ENCODE measurements at places on chromosomes 16 and 17. TPM values are rescaled to one million over a fixed set of nuclear protein-coding genes. Genes with fewer than 3 reads are reported as not detected.
A peak's percentile ranks its signal among the peaks of the same experiment; 100 is the strongest.

DNA sequence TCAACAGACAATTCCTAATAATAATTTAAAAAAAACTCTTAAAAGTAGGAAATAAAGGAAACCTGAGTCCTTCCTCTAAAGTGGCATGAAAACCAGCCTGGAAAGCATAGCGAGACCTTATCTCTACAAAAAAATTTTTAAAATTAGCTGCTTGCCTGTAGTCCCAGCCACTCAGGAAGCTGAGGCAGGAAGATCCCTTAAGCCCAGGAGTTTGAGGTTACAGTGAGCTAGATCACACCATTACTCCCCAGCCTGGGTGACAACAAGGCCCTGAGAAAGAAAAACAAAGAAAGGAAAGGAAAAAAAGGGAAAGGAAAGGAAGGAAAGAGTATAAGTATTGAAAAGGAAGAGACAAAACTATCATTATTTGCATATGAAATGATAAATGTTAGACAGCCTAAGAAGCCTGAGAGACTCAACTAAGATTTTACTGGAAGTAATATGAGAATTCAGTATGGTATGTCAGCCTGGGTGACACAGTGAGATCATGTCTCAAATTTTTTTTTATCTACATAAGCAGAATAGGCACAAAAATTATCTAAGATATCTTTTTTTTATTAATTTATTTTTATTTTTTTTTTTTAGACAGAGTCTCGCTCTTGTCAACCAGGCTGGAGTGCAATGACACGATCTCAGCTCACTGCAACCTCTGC is 113.0 kb downstream of the GOSR1 start:
- no peaks in the 10 kb centered on the region for H3K4me1 ChIP-seq
- H3K27me3 ChIP-seq: peaks cover 1% of the 10 kb centered on the region
- peaks cover 4% of the 10 kb centered on the region for H3K36me3 ChIP-seq
- DNase-seq: no peak

GRCh38 chr17:58692239-58693055 is at the start of gene RAD51C:
RAD51C (plus strand) TSS chr17:58692602; CDS start chr17:58692644, 42 bp downstream.
- peak within 1 kb of the TSS; percentile 89 for H3K27ac ChIP-seq
- peak; percentile 83 for DNase-seq
- H3K4me1 ChIP-seq: peaks cover 9% of the 10 kb centered on the region
- peak within 1 kb of the TSS; percentile 93 for H3K4me3 ChIP-seq

- no peak for DNase-seq
- H3K27ac ChIP-seq: no peak overlapping the region
- no peaks in the 10 kb centered on the region for H3K27me3 ChIP-seq
- H3K4me3 ChIP-seq: no peak overlapping the region
- H3K36me3 ChIP-seq: peaks cover 44% of the 10 kb centered on the region
- H3K4me1 ChIP-seq: peaks cover 9% of the 10 kb centered on the region
These were observed 5.3 kb downstream of the SHPK start for GRCh38 chr17:3630781-3631180.

The TMEM88 gene
- not detected for polyA plus RNA-seq

GRCh38 chr17:13596241-13596923 is 5.3 kb downstream of the HS3ST3A1 start:
- peaks cover 7% of the 10 kb centered on the region for H3K4me1 ChIP-seq
- H3K36me3 ChIP-seq: no peaks in the 10 kb centered on the region
- H3K4me3 ChIP-seq: no peak overlapping the region
- no peak overlapping the region for H3K27ac ChIP-seq
- peaks cover 29% of the 10 kb centered on the region for H3K27me3 ChIP-seq
- DNase-seq: no peak

GRCh38 chr16:53817117-53817755 is 113.3 kb downstream of the FTO start:
- peaks cover 26% of the 10 kb centered on the region for H3K4me1 ChIP-seq
- DNase-seq: no peak
- no peaks in the 10 kb centered on the region for H3K27me3 ChIP-seq
- H3K27ac ChIP-seq: no peak overlapping the region
- H3K36me3 ChIP-seq: peaks cover 33% of the 10 kb centered on the region

DNA sequence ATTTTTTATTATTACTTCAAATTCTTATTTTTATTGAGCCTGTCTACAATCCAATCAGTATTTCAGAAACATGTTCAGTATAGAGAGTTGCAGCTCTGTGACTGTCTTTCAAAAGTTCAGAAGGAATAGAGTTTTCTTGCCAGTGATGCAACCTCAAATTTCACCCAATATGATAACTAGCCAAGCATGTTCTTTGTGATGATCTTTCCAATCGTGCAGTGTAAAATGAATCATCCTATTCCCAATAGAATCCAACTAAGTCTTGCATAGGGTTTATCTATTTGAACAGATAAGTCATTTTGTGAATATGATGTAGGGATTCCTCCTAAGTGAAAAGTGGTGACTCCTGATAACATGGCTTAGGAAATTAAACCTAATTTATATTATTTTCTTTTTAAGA is 937.8 kb downstream of the KCNJ2 start:
- no peaks in the 10 kb centered on the region for H3K36me3 ChIP-seq
- DNase-seq: no peak
- no peak overlapping the region for H3K4me3 ChIP-seq
- no peak overlapping the region for H3K27ac ChIP-seq

- DNase-seq: no peak
- peaks cover 56% of the 10 kb centered on the region for H3K4me1 ChIP-seq
- peak overlapping the region; percentile 35 for H3K27ac ChIP-seq
- peak overlapping the region; percentile 92 for H3K4me3 ChIP-seq
- H3K36me3 ChIP-seq: no peaks in the 10 kb centered on the region
These were observed 1.3 kb downstream of the DHX58 start for GRCh38 chr17:42111265-42111636.

- H3K36me3 ChIP-seq: no peaks in the 10 kb centered on the region
- no peaks in the 10 kb centered on the region for H3K4me1 ChIP-seq
- no peak overlapping the region for H3K27ac ChIP-seq
- no peaks in the 10 kb centered on the region for H3K27me3 ChIP-seq
- no peak overlapping the region for H3K4me3 ChIP-seq
These were observed 154.3 kb upstream of the SALL1 start for GRCh38 chr16:51305337-51305736.

- H3K27me3 ChIP-seq: peaks cover 92% of the 10 kb centered on the region
- peak within 1 kb of the TSS; percentile 79 for H3K4me3 ChIP-seq
- H3K4me1 ChIP-seq: peaks cover 15% of the 10 kb centered on the region
- H3K27ac ChIP-seq: no peak within 1 kb of the TSS
- peaks cover 2% of the 10 kb centered on the region for H3K36me3 ChIP-seq
These were observed at the start of gene WNT9B for GRCh38 chr17:46851029-46851741. WNT9B (plus strand) TSS chr17:46851583; CDS start chr17:46851639, 56 bp downstream.

DNA sequence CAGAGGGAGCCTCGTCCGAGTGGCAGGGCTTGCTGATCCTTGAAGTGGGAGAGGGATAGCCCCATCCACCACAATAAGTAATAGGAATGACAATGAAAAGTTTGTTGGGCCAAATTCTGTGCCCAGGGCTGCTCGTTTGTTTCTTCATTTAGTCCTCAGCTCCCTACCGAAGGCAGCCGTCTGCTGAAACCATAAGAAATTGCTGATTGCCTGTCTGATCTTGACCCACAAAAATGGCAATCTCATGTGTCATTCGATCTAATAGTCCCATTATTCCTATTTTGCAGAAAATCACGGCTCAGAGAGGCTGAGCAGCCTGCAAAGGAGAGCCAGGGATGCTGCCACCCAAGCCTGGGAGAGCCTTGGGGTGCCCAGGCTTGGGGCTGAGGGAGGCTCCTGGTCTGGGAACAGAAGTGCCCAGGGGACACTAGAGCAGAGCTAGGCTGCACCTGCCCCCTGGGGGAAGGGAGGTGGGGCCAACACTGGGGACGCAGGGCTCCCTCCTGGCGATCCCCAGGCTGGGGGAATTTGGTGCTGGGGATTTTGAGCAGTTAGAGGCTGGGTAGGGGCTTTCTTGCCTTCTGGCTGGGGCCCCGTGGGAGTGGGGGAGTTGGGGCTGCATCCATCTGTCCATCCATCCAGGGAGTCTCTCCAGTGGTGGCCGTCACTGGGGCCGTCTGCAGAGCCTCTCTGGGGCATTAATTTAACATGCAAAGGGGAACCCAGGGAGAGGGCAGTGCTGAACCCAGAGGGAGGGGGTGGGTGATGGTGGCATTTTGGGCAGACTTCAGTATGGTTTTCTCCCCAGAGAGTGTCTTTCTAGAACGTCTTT is 53.5 kb downstream of the SOCS1 start:
- no peak overlapping the region for H3K4me3 ChIP-seq
- no peak for DNase-seq
- H3K27me3 ChIP-seq: no peaks in the 10 kb centered on the region
- H3K36me3 ChIP-seq: no peaks in the 10 kb centered on the region
- no peak overlapping the region for H3K27ac ChIP-seq
- H3K4me1 ChIP-seq: peaks cover 25% of the 10 kb centered on the region

DNA sequence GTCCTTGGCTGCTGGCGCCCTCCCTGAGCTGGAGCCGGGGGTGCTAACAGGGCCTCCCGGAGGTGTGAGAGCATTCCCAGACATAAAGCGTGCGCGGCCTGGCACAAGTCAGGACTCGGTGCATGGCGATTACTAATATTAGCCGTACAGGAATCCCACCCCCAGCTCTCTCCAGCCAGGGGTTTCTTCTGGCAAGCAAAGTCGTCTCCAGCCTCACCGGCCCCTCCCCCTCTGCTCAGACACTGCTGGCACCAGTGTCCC is 5.0 kb downstream of the CASKIN1 start:
- DNase-seq: no peak
- no peaks in the 10 kb centered on the region for H3K36me3 ChIP-seq
- H3K27me3 ChIP-seq: peaks cover 5% of the 10 kb centered on the region
- H3K4me1 ChIP-seq: peaks cover 10% of the 10 kb centered on the region
- H3K27ac ChIP-seq: no peak overlapping the region
- no peak overlapping the region for H3K4me3 ChIP-seq

- H3K27me3 ChIP-seq: no peaks in the 10 kb centered on the region
- no peak overlapping the region for H3K4me3 ChIP-seq
- no peak for DNase-seq
- peaks cover 6% of the 10 kb centered on the region for H3K4me1 ChIP-seq
- no peaks in the 10 kb centered on the region for H3K36me3 ChIP-seq
- H3K27ac ChIP-seq: no peak overlapping the region
These were observed 401.2 kb downstream of the SEC14L1 start for GRCh38 chr17:77542011-77542410.

DNA sequence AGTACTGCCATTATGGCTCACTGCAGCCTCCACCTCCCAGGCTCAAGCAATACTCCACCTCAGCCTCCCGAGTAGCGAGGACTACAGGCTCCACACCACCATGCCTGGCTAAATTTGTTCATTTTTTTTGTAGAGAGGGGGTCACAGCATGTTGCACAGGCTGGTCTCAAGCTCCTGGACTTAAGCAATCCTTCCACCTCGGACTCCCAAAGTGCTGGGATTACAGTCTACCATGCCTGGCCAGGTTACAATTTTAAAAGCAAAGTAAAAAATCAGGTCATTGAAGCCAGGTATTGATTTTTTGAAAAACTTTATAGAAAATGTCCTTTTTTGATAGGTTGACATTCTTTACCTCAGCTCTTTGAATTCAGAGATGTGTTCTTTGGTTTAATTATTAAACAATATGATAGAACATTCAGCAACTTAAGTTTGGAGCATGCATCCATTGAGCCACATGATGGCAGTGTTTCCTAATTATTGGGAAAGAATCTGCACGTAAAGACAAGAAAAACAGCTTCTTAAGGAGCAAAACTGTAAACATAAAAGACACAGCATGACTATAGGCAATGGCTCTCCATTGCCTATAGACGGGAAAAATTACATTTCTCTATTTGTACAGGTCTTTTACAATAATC is 1.7 kb upstream of the SLC16A11 start:
- peaks cover 38% of the 10 kb centered on the region for H3K4me1 ChIP-seq
- no peaks in the 10 kb centered on the region for H3K27me3 ChIP-seq
- no peak for DNase-seq
- H3K27ac ChIP-seq: peak overlapping the region; percentile 94
- H3K4me3 ChIP-seq: peak overlapping the region; percentile 89

The CLEC19A gene
- polyA plus RNA-seq: not detected

DNA sequence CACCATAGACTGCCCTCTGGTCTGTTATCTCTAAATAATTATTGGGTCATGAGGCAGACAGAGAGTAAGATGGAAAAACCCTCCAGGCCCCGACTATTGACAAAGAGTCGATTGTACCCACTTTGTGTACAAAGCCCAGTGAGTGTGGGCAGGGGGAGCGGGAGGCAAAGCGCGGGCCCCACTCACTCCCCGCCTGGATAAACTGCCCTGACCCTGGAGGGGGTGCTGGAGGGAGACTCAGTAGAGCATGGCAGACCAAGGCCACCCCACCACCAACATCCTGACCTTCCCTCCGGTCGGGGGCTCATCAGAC is 11.2 kb upstream of the CPSF4L start:
- no peak overlapping the region for H3K27ac ChIP-seq
- no peaks in the 10 kb centered on the region for H3K36me3 ChIP-seq
- no peaks in the 10 kb centered on the region for H3K27me3 ChIP-seq

The TP53TG3D gene
- polyA plus RNA-seq: 0.62 TPM

DNA sequence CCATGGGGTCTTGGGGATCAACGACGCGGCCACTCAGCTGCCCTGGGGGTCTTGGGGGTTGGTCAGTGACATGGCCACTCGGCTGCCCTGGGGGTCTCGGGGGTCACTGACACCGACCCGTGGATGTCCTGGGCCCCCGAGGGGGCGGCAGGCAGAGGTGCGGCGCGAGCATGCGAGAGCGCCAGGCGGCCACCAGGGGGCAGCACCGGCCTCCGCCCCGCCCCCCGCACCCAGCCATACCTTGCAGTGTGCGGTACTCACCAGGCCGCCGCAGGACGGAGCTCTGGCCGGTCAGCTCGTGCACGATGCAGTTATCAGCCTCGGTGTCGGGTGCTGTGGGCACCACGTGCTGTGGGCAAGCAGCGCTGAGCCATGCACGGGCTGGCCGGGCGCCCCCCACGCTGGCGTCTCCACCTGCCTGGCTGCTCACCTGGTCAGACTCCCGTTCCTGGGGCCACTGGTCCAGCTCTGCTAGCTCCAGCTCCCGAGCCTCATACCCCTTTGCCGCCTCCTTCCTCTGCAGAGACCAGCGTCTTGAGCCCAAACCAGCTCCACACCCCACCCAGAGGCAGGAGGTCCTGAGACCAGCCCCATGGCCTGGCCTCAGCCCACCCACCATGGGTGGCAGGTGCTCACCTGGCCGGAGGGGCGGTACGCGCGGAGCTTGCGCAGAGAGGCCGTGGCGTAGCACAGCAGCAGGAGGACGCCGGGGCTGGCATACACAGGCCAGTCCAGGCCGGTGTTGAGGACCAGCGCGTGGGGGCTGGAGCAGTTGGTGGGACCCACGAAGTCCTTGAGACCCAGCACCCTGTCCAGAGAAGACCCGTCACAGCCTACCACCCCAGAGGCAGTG is 31.2 kb downstream of the CTU2 start:
- no peak overlapping the region for H3K4me3 ChIP-seq
- peak; percentile 76 for DNase-seq
- no peak overlapping the region for H3K27ac ChIP-seq
- no peaks in the 10 kb centered on the region for H3K36me3 ChIP-seq
- H3K4me1 ChIP-seq: no peaks in the 10 kb centered on the region

DNA sequence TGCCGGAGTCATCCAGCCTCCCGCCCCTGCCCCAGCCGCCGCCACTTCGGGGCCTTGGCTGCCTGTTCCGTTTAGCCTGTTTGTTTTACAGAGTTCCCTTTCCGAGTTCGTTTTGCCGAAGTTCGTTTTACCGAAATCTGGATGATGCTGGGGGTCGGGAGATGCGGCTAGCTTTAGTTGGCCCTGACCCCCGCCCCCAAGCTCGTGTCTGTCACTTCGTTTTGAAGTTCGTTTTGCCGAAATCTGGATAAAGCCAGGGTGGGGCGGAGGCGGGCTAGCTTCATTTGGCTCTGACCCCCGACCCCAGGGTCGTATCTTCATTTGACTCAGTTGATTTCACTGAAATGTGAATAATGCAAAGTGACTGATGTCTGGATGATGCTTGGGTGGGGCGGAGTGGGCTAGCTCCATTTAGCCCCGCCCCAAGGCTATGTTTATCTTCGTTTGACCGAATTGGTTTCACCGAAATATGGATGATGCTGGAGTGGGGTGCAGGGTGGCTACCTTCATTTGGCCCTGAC is 591 bp downstream of the PSMD7 start:
- H3K4me3 ChIP-seq: peak overlapping the region; percentile 94
- H3K4me1 ChIP-seq: peaks cover 35% of the 10 kb centered on the region
- H3K27ac ChIP-seq: peak overlapping the region; percentile 97

Data from naive thymus-derived CD8-positive, alpha-beta T cell (primary cell).